ENCODE measurements at places on chromosomes 1 and 21.

DNA sequence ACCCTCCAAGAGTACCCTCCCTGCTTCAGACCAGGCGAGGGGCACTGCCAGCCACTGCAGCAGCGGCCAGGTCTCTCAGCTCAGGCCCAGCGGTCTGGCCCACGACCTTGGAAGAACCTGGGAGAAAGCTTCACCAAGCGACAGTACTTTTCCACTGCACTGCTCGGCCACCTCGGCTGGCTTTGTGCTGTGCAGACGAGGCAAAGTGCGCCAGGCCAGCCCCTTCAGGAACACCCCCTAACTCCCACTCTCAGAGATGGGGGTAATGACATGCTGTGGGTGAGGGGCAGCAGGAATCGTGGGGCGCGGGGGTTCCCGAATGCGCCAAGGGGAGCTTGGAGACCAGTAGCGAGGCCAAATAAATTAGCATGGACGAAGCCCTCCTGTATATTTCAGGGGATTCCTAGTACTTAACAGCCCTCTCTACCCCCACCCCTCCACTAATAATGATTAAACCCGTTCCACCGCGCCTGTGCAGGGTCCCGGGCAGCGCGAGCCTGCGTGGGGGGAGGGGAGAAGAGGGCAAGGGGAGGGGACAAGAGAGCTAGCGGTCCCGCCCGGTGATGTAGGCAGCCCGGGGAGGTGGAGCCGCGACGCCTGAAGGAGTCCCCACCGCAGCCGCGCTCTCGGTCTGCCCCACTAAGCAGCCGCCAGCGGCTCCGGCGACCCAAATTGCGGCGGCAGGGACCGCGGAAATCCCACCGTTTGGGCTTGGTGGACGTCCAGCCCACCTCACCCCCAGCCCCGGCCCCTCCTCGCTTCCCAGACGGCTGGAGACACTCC lies at the start of gene FAM43B:
Gene FAM43B, plus strand, starts transcription at position 629 of the 783 bp plus-strand sequence. CDS start 401 bp downstream, outside the sequence.
- no peak for ATAC-seq

DNA sequence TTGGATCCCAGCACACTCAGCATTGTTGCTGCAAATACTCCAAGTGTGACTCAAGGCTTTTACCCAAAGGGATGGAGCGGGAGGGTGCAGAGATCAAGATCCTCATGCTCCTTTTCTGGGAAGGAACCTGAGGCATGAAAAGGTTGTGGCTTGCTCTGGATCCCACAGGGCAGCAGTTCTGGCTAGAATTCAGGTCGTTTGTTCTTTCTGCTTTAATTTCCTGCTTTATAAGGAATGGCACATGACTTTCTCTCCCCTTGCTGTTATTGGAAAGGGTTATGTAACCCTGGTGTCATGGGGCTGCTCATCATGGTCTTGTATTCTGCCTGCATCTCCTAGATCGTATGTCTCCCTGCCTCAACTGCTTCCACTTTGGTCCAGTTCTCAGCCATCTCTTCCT lies 101.6 kb downstream of the NOS1AP start:
- ATAC-seq, result no peak

DNA sequence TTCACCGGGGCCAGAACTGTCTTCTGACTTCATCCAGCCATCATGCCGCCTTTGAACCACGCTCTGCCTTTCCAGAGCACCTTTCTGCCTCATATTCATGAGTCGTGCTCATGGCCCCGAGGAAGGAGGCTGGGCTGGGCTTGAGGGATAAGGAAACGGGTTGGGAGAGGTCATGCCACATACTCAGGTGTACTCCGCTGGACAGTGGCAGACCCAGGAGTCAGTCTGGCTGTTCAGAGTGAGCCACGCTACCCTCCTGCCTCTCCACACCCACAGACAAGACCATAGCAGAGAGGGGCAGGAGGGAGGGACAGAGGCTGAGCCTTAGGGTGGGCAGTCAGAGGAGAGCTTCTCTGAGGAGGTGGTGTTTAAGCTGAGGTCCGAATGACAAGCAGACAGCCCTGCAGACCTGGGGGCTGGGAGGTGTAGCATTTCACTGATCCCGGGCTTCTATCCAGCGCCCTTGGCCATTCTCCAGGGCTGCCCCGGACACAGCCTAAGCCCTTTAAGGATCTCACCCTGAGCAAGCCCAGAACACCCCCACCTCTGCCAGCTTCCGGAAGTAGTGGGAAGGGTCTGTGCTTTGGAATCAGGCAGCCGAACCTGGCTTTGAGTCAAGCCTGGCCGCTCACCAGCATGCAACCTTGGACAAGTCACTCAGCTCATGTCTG lies 102.3 kb downstream of the LACTBL1 start:
- ATAC-seq, result peak; percentile 4

DNA sequence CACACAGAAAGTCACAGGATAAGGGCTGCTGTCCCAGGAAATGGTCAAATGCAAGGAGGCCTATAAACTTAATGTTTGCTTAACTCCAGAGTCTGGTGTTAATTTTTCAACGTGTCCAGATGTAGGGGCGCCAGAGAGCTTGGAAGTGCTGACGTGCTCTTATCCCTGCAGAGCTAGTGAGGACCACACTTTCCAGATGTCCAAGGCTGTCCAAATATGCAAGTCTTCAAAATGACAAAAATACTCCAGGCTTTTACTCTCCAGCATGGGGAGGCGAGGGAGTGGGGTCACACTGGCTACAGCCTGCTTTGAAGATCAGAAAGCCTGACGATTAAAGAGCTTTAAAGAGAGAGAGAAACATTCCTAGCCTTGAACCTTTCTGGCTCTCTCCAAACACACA lies 57.6 kb downstream of the ABCA4 start:
- ATAC-seq, result peak; percentile 18

- no peak for ATAC-seq
These were observed 3.0 kb upstream of the LACTBL1 start for GRCh38 chr1:22975694-22976093.

- no peak for ATAC-seq
These were observed 2.3 kb downstream of the TRIM46 start for GRCh38 chr1:155175927-155176371.

All from esophagus mucosa (tissue), 1 donor.